CD4-positive, alpha-beta T cell treated with Interleukin-4 for 4 hours (primary cell): ENCODE measurements at places on chromosomes 6 and 20.
A peak's percentile ranks its signal among the peaks of the same experiment; 100 is the strongest.

- DNase-seq = no peak
Observed at GRCh38 chr20:52425253-52425652, 233.7 kb upstream of the ZFP64 start.

DNA sequence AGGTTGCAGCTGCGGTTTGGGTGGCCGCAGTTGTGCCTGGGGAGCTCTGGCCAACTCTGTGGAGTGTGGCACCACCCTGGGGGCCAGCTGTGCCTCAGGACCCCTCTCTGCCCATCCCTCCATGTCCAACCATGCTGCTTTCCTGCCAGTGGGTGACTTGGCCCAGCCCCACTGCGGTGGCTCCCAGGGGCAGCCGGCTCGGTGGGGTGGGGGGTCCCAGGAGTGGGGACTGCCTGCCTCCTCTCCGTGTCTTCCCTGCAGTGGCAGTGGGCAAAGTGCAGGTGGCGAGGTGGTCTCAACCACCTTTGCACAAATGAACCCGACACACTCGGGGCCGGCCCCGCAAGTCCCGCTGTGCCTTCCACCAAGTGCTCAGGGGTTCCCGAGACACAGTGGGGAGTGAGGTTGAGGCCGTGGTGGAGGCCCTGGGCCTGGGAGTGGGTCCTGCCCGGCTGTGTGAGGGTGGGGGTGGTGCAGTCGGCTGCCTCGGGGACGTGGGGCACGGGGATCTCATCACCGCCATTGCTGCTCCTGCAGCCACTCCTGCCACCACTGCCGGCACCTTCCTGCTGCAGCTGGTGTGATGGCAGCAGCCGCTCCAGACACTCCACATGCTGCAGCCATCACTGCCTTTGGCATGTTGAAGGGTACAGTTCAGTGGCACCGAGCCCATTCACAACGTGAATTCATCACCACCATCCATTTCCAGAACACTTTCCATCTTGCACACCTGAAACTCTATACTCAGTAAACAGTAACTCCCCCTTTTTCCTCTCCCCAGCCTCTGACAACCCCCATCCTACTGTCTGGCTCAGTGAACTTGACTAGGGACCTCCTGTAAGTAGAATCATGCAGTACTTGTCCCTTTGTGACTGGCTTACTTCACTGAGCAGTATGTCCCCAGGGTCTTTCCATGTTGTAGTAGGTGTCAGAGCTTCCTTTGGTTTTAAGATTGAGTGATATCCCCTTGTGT is 10.7 kb upstream of the SLCO4A1 start:
- DNase-seq = no peak

- no peak for DNase-seq
Observed at GRCh38 chr6:30122515-30122914, 9.6 kb upstream of the TRIM31 start.

DNA sequence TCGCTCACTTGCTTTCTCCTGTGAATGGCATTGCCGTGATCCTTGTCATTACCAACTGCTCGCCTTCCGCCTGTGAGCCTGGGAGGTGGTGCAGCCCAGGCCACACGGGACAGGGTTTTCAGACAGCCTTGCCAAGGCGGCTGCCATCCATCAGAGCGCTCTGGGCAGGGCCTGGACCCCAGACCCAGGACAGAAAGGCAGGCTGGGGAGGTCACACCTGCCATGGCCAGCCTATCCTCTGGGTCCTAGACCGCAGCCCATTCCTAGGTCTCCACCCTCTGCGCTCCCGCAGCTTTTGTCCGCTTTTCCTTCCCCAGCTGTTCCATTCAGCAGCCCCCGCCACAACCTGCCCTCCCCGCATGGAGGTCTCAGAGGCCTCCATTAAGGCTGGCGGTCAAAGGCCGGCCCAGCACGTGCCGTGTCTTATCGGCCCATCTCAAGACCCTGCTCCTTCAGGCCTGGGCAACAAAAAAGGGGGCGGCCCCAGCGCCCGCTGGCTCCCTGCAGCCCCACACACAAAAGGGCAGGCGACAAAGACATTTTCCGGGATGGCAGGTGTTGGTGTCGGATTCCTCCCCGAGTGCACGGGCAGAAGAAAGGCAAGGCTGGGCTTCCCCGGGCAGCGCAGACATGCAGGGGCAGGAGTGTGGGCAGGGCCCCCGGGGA is 28.1 kb downstream of the INSM1 start:
- DNase-seq = no peak

GRCh38 chr6:33314943-33315792 is 1.3 kb upstream of the TAPBP start:
- DNase-seq = peak; percentile 18

DNA sequence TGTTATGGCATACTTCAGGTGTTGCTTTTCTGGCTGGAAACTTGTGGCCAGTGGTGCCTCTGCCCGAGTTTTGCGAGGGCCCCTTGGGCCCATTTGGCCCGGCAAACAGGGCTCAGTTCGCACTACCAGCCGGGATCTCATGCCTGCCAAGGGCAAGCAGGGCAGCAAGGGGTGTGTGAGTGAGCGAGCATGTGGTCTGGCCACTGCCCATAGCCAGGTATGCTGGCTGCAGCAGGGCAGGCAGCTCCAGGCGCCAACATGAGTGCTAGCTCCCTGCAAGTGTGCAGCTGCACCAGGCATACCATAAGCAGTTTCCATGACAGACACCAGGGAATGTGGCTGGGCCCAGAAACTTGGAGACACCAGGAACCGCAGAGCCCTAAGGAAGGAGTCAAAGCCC is 389.5 kb downstream of the NKAIN2 start:
- DNase-seq = no peak

DNA sequence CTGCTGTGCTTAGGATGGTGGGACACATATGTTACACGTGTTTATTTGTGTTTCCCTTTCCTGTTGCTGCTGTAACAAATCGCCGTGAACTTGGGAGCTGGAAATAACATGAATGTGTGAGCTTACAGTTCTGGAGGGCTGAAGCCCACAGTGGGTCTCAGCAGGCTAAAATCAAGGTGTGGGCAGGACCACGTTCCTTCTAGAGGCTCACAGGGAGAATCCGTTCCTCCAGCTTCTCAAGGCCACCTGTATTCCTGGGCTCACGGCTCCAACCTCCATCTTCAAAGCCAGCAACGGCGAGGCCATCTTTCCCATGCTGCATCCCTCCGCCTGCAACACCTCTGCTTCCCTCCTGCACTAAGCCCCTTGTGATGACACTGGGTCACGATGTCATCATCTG is 27.4 kb upstream of the PTGIS start:
- no peak for DNase-seq

DNA sequence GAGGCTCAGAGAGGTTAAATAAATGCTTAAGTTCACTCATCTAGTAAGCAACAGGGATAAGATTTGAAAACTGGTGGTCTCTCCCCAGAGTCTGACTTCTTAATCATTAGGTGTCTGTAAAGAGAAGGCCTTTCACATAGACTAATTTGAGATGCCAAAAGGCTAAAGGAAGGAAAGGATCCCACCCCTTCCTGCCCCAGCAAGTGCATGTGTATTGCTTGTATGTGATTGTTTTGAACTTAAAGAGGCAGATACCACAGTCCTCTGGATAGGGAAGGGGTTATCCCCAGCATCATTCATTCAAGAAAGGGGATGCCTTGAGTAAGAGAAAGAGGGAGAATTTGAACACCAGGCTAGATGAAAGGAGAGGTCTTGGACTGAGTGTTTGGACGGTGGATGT is 192.0 kb downstream of the OGFRL1 start:
- no peak for DNase-seq

DNA sequence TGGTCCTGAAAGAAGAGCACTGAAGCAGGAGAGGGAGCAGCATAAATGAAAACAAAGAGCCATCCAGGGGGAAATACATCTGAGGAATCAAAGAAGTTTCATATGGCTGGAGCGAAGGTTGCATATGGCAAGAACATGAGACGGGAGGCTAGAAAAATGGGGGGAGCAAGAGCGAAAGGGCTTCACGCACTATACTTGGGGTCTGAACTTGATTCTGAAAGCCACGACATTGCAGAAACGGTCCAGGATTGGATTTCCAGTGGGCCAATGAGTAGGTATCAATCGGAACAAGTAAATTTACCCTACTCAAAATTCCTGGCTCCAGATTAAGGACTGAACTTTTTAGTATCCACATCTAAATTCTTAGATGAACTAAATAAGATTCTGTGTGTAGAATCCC is 47.9 kb downstream of the B4GALT5 start:
- no peak for DNase-seq

- peak; percentile 13 for DNase-seq
Observed at GRCh38 chr6:155882527-155883333, 427.1 kb upstream of the NOX3 start.

DNA sequence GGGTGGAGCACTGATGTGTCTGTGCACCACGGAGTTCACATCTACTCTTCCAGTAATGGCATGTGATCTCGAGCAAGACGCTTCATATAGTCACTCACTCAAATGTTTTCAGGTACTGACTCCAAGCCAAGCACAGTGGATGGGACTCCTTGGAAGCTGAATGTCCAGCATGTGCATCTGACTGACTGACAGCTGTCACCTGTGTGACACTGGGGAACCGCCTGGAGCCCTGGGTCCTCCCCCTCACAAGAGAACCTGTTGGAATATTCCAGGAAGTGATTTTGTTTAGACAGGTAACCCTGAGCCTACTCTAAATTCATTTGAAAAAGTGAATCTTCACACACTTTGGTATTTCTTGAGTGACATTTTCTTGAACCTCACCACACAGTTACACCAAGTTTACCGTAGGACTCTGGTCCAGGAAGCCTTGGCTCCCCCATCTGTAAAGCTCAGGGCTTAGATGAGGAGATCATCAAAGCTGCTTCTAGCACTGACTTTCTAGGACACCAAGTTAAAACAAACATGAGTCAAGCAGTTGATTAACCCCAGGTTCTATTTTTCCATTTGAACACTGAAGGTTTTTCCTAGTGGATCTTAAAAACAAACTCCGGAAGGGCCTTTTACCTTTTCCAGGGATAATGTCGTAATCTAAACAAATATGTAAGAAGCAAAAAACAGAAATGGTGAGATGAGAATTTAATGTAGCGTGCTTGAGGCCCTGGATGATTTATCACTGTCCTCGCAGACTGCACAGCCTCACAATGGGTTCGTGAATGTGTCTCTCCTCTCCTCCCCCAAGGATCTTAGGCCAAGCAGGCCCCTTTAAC is 50.1 kb downstream of the EDN3 start:
- no peak for DNase-seq
